Chondrocyte (in vitro differentiated cells): ENCODE measurements at places on chromosomes 13 and 19. TPM values are rescaled to one million over a fixed set of nuclear protein-coding genes. Genes with fewer than 3 reads are reported as not detected.

DNA sequence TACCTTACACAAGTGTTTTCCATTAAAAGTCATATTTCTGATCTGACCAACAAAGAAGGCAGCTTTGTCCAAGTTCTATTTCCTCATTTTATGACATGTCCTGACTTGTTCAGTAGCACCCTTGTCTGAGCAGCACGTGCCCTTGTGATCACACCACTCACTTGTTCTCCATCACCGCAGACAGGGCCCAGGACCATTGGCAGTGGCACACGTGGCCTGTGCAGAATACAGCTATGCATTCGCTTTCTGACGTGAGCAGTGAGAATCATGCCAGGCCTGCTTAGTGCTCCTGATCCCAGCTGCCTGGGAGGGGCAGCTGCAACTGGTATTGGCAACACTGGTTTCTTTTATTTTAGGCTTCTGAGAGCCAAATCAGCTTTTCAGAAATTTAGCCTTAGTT is 134.2 kb downstream of the FRY start:
- no peak overlapping the region for H3K4me3 ChIP-seq
- no peak overlapping the region for H3K27ac ChIP-seq
- H3K4me1 ChIP-seq = peaks cover 11% of the 10 kb centered on the region
- H3K27me3 ChIP-seq = no peaks in the 10 kb centered on the region
- DNase-seq = no peak

DNA sequence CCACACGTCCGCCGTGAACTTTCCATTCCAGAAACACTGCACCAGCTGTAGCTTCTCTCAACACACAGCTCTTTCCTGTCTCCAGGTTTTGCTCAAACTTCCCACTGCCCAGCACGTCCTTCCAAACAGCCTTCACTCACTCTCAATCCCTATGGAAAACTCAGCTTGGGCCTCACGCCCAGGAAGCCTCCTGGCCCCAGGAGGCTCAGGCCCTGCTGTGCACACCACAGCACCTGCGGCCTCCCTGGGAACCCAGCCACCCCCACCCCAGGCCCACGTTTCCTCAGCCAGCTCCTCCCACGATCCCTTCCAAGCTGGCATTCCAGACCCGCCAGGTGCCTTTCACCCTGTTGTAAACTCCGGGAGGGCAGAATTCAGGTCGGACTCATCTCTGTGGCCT is 35.2 kb downstream of the C13orf46 start:
- H3K36me3 ChIP-seq = no peaks in the 10 kb centered on the region
- no peak for DNase-seq
- H3K27me3 ChIP-seq = no peaks in the 10 kb centered on the region
- no peak overlapping the region for H3K27ac ChIP-seq
- no peak overlapping the region for H3K4me3 ChIP-seq

DNA sequence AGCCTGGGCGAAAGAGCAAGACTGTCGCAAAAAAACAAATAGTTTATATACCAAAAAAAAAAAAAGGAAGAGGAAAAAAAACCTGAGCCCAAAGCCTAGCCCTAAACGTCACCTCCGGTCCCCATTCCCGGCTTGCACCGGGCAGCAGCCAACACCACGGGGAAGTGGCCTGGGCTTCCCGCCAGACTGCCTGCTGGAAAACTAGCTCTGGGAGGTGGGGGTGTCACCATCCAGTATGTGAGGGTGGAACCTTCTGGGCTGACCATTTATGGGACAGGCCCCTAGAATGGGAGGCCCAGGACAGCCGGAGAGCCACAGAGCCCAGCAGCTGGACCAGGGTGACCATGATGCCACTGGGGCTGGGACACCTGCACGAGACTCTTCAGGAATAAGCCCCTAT is 37.3 kb downstream of the IL12RB1 start:
- peaks cover 51% of the 10 kb centered on the region for H3K4me1 ChIP-seq
- no peaks in the 10 kb centered on the region for H3K36me3 ChIP-seq
- DNase-seq = no peak
- H3K4me3 ChIP-seq = no peak overlapping the region

DNA sequence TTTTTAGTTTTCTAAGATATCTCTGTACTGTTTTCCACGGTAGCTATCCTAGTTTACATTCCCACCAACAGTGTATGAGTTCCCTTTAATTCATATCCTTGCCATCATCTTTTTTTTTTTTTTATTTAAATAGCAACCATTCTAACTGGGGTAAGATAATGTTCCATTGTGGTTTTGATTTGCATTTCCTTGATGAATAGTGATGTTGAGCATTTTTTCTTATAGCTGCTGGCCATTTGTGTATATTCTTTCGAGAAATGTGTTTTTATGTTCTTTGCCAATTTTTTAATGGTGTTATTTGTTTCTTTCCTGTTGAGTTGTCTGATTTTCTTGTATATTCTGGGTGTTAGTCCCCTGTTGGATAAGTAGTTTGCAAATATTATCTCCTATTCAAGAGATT is 454.8 kb downstream of the DACH1 start:
- H3K27ac ChIP-seq = no peak overlapping the region
- peaks cover 2% of the 10 kb centered on the region for H3K36me3 ChIP-seq
- no peak for DNase-seq
- H3K4me3 ChIP-seq = no peak overlapping the region
- H3K27me3 ChIP-seq = no peaks in the 10 kb centered on the region
- H3K4me1 ChIP-seq = peaks cover 4% of the 10 kb centered on the region

The CEACAM1 gene
- total RNA-seq = not detected in 3 replicates

The ZNF549 gene
- 6.8 to 7.4 TPM (median 7.1 TPM) in 3 replicates for total RNA-seq

The PNMA8A gene
- total RNA-seq = 10.1 to 16.1 TPM (median 10.1 TPM) in 3 replicates

The SLC10A2 gene
- not detected in 3 replicates for total RNA-seq
